ENCODE measurements at places on chromosomes 13 and 19. TPM values are rescaled to one million over a fixed set of nuclear protein-coding genes. Genes with fewer than 3 reads are reported as not detected.

GRCh38 chr13:51065372-51066090 lies 45.5 kb downstream of the C13orf42 start:
- DNase-seq, result no peak

- DNase-seq, result no peak
Measured at GRCh38 chr13:111640006-111640405, 319.6 kb downstream of the TEX29 start.

- no peak for DNase-seq
Measured at GRCh38 chr19:52739576-52739975, 4.7 kb upstream of the ZNF611 start.

GSK3A gene
- total RNA-seq, result 50.7 TPM

- DNase-seq, result no peak
Measured at GRCh38 chr13:99296398-99296797, 10.8 kb downstream of the GPR183 start.

GRCh38 chr19:28487999-28488398 lies 725.0 kb downstream of the UQCRFS1 start:
- DNase-seq, result no peak

- DNase-seq, result no peak
Measured at GRCh38 chr19:7272856-7273578, 21.2 kb downstream of the INSR start.

DNA sequence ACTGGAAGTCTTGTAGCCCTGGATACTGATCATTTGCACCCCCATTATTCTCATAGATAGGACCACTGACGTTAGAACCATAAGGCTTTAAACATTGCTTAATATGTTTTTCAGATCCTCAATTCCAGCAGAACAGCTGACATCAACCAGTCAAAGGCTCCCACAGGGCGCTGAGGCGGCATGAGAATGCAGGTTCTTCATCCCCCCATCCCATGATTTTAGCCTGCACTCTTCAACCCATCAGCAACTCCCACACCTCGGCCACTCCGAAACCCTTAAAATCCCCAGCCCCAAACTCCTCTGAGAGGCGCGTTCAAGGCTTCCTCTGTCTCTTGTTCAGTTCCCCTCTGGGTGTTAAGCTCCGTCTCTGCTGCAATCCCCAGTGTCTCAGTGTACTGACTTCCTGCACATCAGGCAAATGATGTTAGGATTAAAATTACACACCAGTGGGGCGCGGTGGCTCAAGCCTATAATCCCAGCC lies 24.3 kb upstream of the LAMP1 start:
- no peak for DNase-seq

HSD17B14 gene
- 0.44 TPM for total RNA-seq

DNA sequence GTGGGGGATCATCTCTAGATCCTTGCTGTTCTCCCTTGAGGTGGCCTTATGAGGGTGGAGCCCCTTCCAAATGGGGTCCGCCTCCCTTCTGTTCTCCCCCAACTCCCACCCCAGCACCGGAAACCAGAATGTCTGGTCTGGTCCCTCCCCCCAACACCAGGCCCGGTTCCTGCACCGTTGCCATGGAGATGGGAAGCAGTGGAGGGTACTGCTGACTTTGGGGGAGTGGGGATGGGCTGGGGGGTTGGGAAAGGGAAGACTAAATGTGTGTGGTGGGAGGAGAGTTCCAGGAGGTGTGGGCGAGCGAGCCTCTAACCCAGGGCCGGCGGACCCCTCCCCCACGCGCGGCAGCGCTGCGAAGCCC lies 1.7 kb downstream of the SHANK1 start:
- no peak for DNase-seq

- DNase-seq, result no peak
Measured at GRCh38 chr19:56577719-56578602, 10.7 kb downstream of the ZNF470 start.

CACNG7 gene
- total RNA-seq, result not detected

DNA sequence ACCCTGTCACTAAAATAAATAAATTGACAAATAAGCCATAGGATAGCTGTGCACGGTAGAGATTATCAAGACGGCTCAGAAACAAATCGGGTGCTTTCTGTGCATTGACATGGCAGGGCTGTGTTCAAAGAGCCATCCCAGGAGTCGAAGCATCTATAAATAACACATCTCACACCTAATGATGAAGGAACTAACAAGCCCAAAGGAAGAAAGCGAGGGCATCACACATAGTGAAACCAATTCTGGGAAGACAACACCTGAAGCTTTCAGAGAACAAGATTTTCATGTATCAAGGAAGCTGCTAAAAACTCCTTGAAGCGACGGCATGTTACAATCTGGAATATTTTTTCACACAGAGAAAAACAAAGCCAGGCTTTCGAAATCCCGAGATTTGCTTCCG lies 36.1 kb downstream of the KLF2 start:
- DNase-seq, result peak; percentile 72

DNA sequence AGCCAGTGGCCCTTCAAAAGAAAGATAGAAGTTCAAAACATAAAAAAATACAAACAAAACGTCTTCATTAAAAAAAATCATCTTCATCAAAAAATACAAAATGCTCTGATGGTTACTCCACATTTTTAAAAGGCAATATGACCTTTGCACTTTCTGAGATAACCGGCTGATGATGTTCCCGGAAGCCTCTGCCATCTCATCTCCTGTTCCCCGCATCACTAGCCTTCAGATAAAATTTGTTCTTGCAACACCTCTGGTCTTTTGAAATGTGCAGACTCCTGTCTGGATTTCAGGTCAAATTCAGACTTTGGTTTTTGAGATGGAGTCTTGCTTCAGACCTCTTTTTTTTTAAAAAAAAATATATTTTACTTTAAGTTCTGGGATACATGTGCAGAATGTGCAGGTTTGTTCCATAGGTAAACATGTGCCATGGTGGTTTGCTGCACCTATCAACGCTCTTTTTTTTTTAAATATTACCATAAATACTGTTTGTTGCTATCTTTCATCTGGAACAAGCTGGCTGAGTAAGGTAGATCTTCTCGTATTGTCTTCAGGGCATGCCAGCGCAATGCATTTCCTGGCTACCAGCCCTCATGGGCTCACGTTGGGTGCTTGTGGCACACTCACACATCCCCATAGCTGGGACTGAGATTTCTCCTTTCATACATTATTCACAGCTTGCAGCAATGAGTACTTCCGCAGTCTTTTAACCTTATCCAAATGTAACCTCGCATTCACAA lies 418.9 kb upstream of the ARGLU1 start:
- DNase-seq, result no peak

- peak; percentile 87 for DNase-seq
Measured at GRCh38 chr13:99357131-99357596, 50.0 kb upstream of the GPR183 start.

GRCh38 chr13:60326273-60326672 lies 70.7 kb upstream of the TDRD3 start:
- DNase-seq, result no peak

GRCh38 chr19:34237939-34238338 lies 16.4 kb upstream of the GARRE1 start:
- DNase-seq, result no peak

- DNase-seq, result no peak
Measured at GRCh38 chr19:7924651-7925170, 1.2 kb downstream of the CTXN1 start.

DNA sequence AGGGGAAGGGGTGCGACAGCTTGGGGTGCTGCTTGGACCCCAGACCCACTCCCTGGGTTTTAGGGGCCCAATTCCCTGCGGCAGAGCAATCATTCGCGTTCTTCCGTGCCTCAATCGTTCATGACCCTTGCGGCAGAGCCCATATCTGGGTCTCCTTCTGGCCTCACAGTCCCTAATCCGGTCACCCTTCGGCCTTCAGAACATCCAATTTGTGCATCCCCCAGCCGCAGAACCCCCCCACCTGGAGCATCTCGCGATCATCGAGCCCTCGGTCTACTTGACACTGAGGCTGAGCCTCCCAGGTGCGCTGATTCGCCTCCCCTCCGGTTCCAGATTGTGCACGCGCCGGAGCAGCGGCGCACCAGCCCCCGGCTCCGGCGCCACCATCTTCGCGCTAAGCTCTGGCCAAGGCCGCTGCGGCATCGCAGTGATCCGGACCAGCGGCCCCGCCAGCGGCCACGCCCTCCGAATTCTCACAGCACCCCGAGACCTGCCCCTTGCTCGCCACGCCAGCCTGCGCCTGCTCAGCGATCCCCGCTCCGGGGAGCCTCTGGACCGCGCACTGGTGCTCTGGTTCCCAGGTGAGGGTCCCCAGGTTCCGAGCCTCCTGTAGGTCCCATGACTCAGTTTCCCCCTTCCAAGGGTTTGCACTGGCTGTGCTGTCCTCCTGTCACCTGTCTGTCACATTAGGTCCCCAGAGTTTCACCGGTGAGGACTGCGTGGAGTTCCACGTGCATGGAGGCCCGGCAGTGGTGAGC lies 501 bp downstream of the GTPBP3 start:
- peak; percentile 84 for DNase-seq

GRCh38 chr19:7349231-7349591 lies 474 bp downstream of the ARHGEF18 start:
- no peak for DNase-seq

GRCh38 chr13:49436890-49437289 lies 7.0 kb downstream of the CAB39L start:
- DNase-seq, result no peak

DLL3 gene
- 2.2 TPM for total RNA-seq

DNA sequence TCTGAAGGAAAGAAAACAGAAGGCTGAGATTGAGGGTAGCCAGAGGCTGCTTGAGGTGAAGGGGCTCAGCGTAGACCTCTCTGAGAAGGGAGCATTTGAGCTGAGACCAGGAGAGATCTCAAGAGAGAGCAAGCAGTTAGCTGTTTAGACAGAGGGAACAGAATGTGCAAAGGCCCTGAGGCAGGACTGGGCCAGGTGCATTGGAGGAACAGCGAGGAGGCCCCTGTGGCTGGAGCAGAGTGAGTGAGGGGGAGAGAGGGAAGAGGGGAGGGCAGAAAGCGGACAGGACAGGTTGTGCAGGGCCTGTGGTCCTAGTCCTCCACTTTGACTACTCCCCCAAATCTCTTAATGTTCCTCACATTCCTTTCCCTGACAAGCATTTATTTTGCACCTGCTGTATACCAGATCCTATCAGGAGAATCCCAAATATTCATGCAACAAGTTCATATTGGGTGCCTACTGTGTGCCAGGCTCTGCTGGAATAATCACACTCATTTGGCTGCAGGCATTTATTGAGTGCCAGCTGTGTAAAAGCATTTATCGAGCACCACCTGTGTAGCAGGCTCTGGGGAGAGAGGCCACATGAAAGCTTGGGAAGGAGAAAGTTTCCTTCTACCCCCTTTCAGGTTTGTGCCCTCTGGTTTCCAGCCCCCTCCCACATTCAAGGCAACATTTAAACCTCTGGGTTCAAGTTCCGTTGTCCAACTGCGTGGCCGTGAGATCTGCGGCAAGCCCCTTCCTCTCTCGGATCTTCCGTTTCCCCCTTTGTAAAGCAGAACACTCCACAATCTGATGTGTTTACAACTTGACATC lies 36.5 kb downstream of the NFIC start:
- no peak for DNase-seq

FUT3 gene
- not detected for total RNA-seq

SIGLEC11 gene
- not detected for total RNA-seq

DNA sequence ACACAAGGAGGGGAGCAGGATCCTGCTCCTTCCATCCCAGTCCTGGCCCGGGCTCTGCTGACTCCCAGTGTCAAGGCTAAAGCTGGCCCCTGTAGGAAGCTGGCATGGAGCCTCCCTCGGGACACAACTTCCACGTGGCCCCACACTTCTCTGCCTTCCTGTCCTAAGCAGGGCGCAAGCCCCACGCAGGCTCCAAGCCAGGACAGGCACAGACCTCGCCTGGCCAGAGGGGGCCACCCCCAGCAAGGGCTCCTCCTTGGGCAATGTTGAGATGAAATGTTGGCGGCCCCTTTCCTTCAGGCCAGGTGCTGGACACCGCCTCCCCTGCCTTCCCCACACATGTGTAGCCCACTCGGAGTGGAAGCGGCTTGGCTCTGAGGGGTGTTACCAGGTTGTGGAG lies 66.6 kb downstream of the COL4A1 start:
- peak; percentile 46 for DNase-seq

ZNF560 gene
- total RNA-seq, result not detected

GRIK5 gene
- 4.9 TPM for total RNA-seq

GRCh38 chr13:43985422-43986072 lies 105.8 kb downstream of the LACC1 start:
- no peak for DNase-seq

- no peak for DNase-seq
Measured at GRCh38 chr13:99545979-99546378, 44.7 kb downstream of the TM9SF2 start.

- DNase-seq, result no peak
Measured at GRCh38 chr13:44132710-44133109, 240.9 kb upstream of the SERP2 start.

DNA sequence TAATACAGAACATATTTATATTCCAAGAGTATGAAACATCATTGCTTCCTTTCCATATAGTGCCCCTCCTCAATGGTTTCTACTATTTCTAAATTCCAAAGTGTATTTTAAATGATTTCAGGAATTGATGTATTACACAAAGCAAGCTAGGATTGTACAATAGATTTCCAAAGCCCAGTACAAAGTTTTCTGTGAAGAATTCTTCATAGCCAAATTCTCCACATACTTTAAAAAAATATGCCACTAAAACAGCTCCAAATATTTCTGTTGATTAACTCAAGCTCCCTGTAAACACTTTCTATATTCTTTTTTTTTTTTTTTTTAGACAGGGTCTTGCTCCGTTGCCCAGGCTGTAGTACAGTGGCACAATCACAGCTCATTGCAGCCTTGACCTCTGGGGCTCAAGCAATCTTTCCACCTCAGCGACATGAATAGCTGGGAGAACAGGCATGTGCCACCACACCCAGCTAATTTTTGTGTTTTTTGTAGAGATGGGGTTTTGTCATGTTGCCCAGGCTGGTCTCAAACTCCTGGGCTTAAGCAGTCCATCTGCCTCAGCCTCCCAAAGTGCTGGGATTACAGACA lies 50.6 kb downstream of the ELF1 start:
- DNase-seq, result no peak

DNA sequence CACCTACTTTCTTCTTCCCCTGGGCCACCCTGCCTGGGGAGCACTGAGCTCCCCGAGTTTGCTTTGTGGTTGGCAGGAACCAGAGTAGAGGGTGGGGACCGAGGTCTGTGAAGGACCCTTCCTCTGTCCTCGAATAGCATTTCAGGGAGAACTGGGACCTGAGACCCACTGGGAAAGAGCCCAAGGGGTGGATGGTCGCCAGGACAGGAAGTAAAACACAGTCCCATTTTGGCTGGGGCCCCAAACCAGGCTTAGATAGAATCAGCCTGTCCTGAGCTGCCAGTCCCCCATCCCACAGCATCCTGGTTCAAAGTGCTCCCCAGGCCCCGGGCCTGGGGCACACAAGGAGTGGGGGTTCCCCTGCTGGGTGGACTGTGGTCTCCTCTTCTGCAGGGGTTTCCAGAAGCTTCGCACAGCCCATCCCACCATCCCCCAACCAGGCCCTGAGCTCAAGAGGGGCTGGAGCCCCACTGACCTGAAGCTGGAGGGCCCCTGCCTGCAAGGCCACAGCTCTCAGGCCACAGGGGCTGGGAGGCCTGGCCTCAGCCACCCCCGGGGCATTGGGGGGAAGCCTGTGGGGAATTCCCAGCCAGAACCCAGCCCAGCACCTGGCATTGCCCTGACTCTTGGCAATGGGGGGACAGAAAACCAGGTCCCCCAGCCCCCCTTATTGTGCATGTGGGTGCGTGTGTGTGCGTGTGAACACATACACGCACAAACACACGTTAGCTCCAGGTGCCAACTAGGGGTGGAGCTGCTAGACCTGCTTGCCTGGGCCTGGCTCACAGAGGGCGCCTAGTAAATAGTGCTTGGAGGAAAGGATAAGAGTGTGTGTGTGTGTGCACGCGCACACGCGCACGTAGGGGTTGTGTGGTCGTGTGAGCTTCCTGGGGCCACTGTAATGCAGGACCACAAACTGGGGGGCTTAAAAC lies 995 bp upstream of the MKNK2 start:
- peak; percentile 81 for DNase-seq

COL4A2 gene
- not detected for total RNA-seq
